Right atrium auricular region (tissue), 2 donors: ENCODE measurements at places on chromosomes 11 and 22.

DNA sequence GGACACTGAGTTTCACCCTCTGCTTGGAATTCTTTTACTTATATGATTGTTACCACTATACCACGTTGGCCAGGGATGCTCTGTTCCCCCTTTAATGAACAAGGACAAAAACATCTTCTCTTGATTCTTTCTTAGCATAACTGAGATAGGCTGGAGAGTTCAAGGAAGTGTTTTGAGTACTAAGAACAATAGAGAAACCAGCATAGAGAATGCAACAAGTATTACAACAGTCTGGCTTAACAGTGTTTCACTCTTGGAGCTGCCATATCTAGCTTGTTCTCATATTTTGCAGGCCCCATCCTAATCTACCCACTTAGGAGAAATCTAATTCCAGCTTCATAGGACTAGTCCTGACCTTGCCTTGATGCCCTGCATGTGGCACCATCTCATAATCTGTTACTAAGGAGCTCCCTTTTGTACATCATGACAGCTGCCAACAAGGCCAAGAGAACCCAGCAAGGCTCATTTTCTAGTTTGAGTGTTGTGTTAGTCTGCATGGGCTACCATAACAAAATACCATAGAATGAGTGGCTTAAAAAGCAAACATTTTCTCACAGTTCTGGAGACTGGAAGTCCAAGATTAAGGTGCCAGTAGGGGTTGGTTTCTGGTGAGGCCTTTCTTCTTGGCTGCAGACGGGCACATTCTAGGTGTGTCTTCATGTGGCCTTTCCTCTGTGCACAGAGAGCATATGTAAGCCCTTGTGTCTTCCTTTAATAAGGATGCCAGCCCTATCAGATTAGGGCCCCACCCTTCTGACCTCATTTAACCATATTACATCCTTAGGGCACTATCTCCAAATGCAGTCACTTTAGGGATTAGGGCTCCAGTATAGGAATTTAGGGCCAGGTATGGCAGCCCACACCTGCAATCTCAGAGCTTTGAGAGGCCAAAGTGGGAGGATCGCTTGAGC, 37.8 kb downstream of the PACS1 start:
- no peak for DNase-seq

- no peak for DNase-seq
Measured at GRCh38 chr22:23760056-23760455, 2.7 kb upstream of the C22orf15 start.

DNA sequence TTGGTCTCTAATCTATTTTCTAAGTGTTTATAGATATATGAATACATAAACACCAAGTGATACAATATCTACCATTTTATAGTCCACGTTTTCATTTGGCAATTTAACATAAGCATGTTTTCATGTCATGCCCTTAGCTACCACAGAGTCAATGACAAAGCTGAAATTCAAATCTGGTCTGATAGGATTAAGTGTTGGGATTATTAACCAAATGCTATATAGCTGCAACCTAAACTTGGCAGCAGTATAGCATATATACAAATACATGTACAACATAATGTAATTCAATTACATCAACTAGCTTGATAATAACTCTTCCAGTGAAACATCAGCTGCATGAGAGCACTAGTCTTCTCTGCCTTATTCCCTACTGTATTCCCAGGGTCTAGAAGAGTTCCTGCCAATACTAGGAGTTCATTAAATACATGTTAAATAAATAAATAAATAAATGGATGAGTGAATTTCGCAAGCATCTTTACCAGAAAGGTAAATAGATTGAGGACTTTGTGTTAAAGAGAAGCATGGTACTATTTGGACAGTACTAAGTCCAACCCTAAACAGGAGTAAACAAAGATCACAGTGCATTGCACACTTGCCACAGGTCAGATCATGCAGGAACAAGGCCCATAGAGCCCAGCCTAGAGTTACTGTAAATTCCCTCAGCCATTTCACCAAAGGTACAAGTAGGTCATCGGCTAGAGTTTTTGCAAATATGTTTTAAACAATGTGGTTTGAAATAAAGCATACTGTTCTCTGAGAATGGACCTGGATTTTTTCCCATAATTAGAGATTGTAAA, 12.8 kb downstream of the SAA4 start:
- no peak for DNase-seq

DNA sequence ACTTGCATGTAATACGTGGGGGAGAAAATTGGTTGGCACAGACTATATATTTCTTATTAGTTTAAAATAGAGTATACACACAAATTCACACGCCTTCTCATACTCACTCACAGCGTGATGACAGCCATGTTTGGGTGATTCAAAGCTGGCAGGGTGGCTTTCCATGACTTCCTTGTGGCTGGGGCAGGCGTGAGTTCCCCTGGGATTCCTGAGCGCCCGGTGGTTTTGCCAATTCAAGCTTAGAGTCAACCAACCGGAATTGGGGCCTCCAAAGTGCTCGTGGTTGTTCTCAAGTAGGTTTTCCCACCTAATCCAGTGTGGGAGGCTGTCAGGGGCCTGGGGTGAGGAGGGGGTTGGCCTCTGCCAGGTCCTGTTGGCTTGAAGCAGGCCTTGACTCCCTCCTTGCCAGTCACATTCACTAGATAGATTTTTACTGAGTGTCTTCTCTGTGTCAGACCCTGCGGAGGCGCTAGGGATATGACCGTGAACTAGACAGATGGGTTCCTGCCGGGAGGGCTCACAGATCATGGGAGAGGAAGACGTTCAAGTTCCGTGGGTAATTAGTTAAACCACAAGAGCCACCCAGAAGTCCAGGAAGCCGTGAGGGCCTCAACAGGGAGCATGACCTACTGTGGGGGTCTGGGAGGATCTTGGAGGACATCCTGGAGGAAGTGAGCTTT, 11.5 kb downstream of the PKNOX2 start:
- DNase-seq = no peak

DNA sequence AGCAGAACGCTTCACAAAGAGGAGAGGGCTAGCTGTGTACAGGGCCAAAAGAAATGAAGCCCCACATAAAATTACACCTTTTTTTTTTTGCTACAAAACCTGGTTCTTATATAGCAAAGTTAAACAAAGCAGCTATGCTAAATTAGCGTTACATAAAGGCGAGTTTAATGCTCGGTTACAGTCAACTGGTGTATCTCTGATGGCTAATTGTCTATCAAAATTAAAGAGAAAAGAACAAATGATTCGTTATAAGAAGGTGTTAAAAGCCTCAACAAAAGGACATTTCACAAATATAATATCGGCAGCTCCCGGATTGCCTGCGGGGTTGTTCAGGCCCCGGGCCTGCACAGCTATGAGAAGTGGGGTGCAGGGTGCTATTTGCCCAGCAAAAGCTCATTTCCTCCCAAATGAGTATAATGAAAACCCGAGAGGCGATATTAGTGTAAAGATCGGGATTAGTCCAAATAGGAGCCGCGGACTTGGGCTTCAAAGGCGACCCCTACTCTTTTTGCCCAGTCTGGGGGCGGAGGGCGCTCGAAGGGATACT, 13.3 kb upstream of the PAX6 start:
- DNase-seq = no peak

DNA sequence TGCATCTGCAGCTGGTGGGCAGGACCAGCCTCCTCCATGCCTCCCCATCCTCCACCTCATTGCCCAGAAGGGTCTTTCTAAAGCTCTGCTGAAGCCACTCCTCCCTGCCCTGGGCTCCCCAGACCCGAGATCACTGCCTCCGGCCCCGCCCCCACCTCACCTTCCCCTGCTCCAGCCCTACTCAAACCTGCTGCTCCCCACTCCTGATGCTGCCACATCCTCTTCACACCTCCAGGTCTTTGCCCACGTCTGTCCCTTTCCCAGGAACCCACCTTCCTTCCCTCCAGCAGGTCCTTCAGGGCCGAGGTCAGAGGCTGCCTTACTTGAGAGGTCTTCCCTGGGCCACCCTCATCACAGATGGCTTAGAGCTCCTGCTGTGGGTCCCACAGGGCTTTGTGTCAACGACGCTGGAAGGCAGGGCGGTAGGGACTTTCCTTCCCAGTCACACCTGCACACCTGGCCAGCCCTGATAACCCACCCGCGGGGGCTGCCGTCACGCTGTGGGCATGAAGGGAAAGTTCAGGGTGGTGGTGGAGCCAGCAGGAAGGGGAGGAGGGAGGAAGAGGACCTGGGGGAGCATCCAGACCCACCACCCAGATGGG, 11.9 kb downstream of the WNT7B start:
- no peak for DNase-seq

GRCh38 chr11:83713708-83714107, 427.5 kb upstream of the CCDC90B start:
- DNase-seq = no peak
